ENCODE measurements at places on chromosomes 1 and 21.
A peak's percentile ranks its signal among the peaks of the same experiment; 100 is the strongest.

DNA sequence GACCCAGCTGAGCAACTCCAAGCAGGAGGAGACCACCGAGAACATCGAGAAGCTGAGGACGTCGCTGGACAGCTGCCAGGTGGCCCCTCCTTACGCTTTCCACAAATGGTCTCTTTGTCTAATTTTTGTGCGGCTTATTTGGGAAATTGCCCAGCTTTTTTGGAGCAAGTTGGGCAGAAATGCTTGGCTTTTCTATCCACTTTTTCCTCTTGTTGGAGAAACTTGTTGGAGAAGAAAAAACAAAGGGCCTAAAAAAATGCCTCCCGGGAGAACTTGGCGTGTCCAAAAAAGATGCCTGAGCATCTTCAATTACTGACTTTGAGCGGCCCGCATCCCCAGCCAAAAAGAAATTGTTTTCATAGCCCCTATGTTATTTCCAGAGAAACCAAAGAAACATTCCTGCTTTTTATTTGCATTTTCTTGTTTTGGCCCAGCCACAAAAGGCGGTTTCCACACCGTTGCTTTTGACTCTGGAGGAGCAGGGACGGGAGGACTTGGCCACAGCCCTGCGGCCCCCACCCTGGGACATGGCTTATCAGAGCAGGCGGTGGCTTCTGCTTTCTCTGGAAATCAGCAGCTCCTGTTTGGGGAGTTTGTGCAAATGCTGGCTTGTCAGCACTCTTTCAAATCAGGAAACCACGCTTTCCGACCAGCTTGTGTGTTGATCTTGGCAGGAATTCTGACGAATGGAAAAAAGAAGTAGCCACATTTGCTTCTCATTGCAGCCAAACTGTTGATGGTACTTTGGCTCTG is 81.2 kb upstream of the EFHD2 start:
- DNase-seq: no peak

- no peak for DNase-seq
These were observed 59.4 kb downstream of the AK5 start for GRCh38 chr1:77341195-77341594.

DNA sequence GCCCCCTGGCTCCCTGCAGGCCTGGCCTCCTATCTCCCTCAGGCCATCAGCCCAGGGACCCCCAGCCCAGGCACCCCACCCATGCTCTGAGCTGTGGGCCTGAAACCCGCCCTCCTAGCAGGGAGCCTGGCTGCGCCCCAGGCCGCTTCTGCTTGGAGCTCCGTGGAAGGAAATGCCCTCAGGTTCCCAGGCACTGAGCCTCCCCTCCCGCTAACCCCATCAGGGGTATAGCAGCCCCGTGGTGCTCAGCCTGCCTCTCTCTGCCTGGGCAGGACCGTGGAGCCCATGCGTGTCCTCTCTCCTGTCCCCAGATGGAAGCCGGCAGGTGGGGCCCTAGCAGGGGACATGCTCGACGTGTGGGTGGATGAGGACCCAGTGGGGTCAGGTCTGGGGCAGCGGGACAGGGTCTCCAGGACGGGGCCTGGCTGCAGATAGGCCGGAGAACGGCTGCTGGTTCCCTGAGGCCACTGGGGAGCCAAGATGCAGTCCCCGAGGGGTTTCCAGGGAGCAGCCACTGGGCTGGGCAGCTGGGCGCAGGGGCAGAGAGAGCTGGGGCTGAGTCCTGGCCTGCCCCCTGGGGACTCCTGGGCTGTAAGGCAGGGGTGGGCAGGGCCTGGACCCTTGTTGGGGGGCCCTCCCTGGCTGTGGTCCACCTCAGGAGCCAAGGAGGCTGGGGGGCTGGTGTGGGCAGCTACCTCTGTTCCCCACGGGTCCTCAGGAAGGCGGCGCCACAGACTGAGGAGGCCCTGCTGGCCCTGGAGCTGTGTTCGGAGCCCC is 75.5 kb downstream of the MORN1 start:
- DNase-seq: no peak

GRCh38 chr1:20728371-20729154 is 3.9 kb downstream of the SH2D5 start:
- DNase-seq: peak; percentile 4

- DNase-seq: no peak
These were observed 242.4 kb upstream of the TMEM51 start for GRCh38 chr1:14910984-14911721.

DNA sequence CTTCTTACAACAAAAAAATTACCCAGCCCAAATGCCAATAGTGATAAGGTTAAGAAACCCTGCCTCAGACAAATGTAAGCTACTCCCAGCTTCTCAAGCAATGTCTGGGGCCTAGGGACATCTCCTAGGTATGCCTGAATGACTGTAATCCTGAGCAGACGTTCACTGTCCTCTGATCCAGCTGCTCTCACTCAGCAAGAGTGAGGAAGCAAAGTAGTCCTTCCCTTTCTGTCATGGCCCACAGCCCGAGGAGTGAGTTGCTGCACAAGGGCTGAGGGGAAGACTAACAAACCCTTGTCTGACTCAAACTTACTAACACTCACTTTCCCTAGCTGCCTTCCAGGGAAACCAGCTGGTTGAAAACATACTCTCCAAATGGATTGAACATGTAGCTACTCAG is 124.9 kb upstream of the TNFSF4 start:
- no peak for DNase-seq

GRCh38 chr1:203075236-203076030 is 10.4 kb downstream of the MYOG start:
- no peak for DNase-seq

GRCh38 chr21:43211760-43212115 is 42.9 kb downstream of the CRYAA start:
- DNase-seq: no peak

DNA sequence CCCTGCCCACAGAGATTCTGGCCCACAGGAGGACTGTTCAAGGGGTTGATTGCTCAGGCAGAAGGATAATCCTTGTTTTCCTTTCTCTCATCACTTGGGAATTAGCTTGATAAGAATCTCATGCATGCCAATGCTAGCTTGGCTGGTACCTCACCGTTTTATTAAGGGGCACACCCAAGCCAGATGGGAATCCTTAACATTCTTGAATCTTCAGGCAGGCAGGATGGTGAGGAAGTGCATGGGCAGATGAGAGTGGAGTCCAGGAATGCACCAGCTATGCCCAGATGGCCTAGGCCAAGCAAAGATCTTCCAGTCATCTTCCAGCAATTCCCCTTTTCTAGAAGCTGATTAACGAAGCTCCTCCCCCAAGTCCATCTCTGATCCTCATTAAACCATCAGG is 4.1 kb upstream of the LCE7A start:
- DNase-seq: no peak

DNA sequence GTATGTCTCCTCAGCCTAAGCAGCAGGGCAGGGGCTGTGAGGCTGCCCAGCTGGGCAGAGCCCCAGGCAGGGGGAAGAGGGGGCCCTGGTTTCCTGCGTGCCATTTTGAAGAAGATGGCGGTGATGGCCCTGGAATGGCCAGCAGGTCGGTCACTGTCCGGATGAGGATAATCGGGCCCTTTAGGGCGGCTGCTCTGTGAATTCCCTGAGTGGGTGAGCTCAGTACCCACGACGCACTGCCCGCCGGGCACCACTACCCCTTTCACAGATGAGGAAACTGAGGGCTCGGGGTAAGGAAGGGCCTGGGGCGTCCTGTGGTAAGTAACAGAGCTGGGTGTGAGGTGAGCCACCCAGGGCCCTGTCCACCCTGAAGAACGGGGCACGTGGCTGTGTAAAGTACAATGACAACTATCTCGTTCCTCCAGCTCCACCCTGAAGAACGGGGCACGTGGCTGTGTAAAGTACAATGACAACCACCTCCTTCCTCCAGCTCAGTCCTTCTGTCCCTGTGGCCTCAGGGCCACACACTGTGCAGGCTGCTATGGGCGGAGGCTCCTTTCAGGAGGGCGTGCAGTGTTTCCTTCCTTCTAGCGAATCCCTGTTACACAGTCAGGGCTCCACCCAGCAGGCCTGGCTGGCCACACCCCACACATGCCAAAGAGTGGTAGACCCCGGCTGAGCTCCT is 23.2 kb downstream of the ITGB2 start:
- DNase-seq: no peak

- DNase-seq: peak; percentile 6
These were observed 376.9 kb downstream of the HHIPL2 start for GRCh38 chr1:222171005-222171404.

DNA sequence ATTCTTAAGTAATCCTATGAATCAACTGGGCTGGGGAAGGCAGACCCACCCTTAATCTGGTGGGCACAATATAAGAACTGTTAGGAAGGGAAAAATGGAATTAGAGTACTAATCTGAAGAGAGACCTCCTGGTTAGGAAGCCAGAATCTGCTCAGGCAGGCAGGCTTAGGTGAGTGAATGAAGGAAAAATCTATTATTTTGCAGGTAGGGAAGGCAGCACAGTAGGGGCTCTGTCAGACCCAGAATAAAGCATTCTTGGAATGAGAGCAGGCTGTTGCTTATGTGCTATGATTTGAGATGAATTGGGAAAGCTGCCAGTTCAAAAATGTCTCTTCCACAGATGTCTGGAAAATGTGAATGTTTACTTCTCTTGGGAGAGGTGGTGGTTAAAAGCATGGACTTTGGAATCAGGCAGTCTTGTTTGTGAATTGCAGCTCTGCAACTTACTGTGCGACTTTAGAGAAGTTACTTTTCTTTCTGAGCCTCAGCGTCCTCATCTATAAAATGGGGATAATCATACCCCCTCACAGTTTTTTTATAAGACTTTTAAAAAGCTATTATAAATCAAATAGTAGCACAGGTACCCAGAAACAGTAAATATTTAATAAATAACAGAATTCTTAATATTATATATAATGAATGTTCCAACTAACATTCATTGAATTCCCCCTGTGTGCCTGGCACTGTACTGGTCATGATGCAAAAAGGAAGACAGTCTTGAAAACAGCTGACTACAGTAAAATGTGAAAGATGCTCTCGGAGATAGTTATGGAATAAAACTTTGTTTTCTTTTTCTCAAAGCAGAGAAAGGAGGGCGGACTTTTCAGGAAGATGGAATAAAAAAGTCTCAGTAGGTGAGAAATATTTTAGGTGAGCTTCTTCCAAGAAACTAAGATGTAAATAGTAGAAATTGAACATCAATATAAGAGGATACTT is 15.3 kb upstream of the ZNF644 start:
- no peak for DNase-seq

GRCh38 chr1:44354268-44354839 is 703 bp downstream of the ERI3 start:
- no peak for DNase-seq

DNA sequence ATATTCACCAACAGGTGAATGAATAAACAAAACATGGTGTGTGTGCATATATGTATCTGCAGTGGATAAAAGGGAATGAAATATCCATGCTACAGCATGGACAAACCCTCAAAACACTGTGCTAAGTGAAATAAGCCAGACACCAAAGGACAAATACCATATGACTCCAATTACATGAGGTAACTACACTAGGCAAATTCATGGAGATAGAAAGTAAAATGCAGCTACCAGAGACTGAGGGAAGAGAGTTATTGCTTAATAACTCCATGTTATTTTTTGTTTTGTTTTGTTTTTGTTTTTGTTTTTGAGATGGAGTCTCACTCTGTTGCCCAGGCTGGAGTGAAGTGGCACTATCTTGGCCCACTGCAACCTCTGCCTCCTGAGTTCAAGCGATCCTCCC is 2.4 kb downstream of the ITLN1 start:
- no peak for DNase-seq

DNA sequence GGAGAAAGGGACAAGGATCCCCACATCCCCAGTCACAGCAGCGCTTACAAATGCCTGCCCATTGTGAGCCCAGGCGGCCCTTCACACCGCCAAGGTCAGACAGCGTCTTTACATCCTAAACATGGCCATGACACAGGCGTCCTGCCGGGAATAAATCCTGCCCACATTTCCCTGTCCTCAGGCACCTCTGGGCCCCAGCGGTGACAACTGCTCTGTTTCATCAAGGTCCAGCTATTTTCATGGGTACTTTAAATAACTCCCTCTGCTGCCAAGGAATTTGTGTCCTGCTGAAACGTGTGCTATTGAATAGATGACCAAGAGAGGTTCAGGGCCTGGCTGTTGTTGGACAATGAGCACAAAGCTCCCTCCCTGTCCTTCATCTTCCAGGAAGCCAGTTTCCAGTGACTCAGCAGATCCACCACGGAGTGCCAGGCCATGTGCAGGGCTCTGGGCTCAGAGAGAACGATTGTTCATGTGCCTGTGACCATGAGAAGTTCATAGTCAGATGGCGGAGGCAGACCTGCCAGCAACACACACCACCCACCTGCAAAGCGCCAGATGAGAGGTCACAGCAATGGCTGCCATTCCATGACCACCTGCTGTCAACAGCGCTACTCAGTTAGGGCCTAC is 195.8 kb downstream of the MATN1 start:
- no peak for DNase-seq

DNA sequence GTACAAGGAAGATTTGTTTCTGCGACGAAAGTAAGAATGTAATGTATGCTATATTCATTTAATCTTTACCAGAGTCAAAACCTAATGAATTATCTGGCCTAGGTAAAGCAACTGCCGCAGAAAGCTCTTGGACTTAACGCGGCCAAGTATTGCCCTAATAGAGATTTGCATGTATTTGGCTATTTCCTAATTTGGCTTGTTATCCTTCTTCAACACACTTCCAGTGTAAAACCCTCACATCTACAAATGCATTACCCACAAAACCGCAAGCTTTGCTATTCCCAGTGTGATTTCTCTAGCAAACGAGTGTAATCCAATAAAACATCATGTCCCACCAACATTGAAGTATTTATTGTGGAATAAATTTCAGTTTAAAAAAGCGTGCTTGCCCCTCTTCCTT is 123.8 kb upstream of the LMO4 start:
- no peak for DNase-seq

DNA sequence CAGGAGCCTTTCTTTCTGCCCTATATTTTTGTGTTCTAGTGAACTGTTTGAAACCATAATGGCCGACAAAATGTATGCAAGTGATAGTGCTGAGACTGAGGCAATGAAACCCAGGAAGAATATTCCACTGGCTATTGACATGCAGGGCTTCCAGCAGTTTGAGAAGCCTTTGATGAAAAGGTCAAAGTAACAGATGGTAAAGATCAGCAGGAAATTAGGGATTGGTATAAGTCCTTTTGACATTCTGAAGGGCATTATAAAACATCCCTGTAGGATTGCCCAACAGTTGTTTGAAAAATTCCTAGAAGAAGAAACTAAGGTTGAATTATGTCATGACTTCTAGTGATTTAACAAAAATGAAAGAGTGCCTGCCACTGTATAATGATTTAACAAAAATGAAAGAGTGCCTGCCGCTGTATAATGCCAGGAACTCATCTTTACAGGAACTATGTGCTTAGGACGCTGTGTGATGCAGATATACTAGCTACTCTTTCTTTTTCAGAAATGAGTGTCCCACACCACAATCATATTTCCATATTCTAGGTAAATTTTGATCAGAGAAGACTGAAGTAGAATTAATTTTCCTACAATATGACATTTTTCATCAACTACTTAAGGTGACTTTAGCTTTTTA is 283.9 kb upstream of the ST6GALNAC5 start:
- DNase-seq: no peak
